ENCODE measurements at places on chromosomes 5 and 9.

GRCh38 chr5:181151146-181151545 lies 3.8 kb downstream of the OR2V2 start:
- no peak for DNase-seq

DNA sequence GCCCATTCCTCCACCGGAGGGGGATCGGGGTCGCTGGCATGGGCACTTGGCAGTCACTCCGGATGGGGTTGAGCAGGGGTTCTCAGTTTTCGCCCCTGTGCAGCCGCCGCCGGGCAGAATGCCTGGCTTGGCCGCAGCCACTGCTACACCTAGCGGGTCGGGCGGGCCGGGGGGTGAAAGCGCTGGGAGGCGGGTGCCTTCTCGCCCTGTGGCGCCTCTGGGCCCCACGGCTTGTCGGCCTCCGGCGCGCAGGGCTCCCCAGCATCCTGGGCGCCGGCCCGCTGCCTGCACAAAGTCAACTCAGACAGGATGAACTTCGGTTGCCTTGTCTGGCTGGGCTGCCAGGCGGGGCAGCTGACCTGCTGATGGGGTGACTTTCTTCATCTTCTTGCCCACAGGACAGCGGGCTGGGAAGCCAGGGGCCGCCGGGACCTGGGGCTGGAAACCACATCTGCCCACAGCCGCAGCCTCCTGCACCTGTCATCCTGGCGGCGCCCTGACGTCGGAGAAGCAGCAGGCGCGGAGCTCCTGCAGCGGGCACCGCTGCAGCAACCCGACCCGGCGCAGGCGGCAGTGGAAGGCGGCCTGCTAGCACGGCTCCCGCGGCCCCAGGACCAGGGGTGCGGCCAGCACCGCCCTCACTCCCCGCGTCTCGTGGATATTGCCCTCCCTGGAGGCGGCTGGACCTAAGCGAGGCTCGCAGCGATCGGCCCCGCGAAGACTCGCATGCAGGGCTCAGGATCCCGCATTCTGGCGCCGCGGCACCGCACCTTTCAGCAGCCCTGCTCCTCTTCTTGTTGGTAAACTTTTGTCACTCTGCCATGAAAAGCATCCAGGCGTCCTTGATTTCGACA lies 1.3 kb upstream of the ANKRD18A start:
- no peak for DNase-seq

DNA sequence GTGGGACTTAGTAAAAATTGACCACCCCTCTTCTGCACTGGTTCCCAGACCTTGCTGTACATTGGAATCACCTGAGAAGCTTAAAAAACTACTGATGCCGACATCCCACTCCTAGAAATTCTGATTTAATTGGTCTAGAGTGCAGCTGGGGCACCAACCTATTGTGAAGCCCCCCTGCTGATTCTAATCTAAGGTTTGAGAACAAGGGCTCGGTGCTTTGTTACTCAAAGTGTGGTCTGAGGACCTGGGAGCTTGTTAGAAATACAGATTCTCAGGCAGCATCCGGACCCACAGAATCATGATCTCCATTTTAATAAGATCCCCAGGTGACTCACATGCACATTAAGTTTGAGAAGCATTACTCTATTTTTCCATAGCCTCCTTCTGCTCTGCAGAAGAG lies 57.8 kb upstream of the LPAR1 start:
- DNase-seq: no peak

- DNase-seq: no peak
These were observed 900 bp upstream of the HAVCR2 start for GRCh38 chr5:157109744-157110143.

GRCh38 chr5:74257060-74257527 lies 383.4 kb downstream of the ENC1 start:
- DNase-seq: no peak

DNA sequence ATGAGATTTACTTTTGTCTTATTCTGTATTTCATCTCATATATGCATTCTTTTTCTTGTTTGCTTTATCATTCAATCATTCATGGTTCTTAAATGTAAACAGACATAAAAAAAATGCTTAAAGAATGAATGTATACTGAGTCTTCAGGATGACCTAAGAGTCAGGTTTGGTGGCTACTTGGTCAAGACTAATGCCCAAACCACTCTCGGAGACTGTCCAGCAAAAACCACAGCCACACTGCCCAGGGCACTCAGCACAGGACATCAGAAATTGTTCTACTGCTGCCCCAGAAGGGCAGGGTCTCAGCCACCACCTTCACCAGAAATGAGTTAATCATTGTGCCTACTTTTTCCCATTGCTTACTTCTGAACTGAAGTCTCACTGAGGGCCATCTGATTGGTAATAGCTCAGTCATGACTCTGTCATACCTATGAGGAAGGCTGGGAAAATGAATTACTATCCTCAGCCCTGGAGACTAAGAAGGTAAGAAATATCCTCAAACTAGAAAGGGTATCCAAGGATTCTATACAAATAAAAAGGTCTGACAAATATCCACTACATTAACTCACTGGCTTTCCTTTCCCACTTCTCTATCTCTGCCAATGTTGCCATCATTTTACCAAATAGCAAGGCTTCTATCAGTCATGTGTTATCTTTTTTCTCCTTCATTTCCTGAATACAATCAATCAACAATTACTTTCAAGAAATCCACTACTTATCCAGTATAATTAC lies 236.1 kb downstream of the CETN3 start:
- no peak for DNase-seq

DNA sequence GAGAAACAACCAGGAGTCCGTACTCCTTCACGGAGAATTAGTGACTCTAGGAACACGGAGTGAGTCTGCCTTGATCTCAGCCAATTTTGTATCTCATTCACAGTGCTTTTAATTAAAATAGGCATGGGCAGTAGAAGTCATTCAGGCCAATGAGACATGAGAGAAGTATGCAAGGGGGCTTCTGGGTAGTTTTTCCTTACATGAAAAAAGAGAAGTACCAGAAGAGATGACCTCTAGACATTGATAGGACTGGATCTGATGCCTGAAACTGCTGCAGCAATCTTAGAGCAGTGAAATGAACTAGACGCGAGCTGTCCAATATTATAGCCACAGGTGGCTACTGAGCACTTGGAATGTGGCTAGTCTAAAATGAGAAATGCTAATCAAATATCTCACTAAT lies 187.7 kb upstream of the TLE4 start:
- no peak for DNase-seq

GRCh38 chr5:180401229-180401907 lies 48.2 kb upstream of the GFPT2 start:
- no peak for DNase-seq

DNA sequence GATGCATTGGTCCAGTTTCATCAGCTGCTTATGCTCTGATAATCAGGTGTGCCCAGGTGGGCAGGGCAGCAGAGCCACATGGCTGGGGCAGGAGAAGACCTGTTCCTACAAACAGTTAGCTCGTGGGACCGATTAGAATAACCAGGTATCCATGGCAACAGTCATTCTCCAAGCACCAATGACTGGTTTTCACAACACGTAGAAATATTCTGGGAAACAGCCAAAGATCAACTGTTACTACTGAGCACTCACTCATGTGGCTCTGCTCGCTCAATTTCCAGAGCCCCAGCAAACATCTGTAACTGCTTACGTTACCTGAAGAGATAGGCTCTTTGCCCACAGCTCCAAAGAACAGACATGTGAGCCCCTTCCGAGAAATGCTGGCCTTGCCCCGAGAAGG lies 302.0 kb downstream of the AGTPBP1 start:
- no peak for DNase-seq

GRCh38 chr5:122701640-122702523 lies 73.0 kb upstream of the SNX2 start:
- no peak for DNase-seq

DNA sequence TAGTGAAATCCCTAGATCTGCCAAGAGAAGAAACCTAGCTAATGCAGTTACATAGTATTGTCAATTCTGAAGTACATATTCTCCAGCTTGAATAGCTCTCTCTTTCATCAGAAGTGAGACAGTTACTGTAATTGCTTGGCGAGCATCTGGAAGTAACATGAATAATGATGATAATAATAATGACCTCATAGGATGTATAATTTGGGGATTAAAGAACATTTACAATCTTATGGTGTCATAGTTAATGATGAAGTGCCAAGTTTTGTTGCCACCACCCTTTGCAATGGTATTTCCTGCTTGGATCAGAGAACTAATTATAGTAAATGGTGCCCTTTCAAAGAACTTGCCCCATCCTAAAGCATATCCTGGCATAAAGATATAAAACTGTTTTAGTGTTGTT lies 201.4 kb downstream of the ADAMTSL1 start:
- DNase-seq: no peak

DNA sequence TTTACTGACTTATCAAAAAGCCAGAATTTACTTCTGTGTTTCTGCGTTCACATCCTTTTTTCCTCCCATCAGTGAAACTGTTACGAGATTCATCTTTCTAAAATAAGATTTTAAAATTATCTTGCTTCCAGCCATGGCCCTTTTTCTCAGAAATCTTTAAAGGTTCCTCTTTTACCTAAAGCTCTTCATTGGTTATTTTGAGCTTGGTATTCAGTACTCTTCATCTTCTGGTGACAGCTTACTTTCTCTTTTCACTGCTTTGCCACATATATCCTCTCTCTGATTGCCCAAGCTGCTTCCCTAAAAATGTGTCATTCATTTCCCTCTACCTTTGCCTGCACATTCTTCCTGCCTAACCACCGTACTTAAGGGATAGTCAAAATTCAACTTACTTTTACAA lies 32.3 kb downstream of the TGFBR1 start:
- no peak for DNase-seq

DNA sequence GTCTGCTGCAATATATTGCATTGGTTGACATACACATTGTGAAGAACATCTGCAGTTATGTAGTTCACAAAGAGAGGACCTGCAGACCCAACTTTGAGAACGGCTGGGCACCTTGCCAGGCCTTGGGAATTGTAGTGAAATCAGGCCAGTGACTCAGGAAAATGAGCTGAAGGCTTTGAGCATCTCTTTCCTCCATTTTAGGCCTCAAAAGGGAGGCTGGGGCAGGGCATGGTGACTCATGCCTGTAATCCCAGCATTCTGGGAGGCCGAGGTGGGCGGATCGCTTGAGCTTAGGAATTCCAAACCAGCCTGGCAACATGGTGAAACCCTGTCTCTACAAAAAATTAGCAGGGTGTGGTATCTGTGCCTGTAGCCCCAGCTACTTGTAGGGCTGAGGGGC lies 1.4 kb upstream of the IPPK start:
- peak; percentile 63 for DNase-seq

- DNase-seq: peak; percentile 53
These were observed 271.1 kb upstream of the MVB12B start for GRCh38 chr9:126055381-126055985.

DNA sequence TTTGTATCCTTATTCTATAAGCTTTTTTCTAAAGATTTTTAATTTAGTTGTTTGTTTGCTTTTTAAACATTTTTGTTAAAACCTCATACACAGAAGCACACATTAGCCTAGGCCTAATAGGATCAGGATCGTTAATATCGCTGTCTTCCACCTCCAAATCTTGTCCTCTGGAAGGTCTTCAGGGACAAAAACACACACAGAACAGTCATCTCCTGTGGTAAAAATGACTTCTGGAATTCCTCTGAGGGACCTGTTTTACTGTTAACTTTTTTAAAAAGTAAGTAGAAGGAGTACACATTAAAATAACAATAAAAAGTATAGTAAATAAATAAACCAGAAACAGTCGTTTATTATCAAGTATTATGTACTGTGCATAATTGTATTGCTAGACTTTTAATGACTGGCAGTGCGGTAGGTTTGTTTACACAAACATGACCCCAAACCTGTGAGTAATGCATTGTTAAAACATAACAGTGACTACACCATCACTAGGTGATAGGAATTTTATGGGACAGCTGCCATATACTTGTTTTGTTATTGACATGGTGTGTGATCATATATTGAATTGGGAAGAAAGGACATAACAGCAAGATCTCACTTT lies 109.6 kb downstream of the ZCCHC7 start:
- DNase-seq: no peak

- no peak for DNase-seq
These were observed 86.8 kb downstream of the KCNT1 start for GRCh38 chr9:135788576-135789300.

DNA sequence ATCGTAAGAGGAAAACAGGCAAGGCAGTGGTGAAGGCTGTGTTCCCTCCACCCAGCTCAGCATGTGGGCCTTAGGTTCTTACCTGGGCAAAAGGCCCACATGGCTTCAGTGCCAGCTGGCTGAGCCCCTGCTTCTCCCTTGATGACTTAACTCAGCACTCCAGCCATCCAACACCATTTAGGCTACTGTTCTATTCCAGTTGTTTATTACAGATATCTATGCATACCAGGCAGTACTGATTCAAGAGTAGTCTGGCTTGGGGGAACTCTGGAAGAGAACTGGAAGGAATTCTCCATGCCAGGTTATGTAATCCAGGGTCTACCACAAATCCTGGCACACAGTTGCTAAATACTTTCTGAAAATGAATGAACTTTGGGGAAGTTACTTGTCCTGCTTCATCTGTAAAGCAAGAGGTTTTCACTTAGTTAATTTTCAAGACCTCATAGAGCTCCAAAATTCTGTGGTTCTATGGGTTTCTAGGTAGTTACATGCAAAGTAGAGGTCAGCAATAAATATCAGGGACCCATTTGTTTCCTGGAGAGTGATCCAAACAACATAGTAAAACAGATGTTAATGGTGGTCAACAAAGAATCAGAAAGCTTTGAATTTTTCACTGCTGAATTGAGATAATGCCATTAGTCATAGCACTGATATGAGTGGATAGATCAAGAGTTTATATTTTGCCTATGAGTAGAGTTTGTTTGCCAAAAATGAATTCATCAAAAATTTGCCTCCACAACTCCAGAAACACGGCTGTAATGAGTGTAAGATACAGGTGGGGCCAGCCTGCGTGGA lies 88.2 kb upstream of the OSMR start:
- DNase-seq: no peak

DNA sequence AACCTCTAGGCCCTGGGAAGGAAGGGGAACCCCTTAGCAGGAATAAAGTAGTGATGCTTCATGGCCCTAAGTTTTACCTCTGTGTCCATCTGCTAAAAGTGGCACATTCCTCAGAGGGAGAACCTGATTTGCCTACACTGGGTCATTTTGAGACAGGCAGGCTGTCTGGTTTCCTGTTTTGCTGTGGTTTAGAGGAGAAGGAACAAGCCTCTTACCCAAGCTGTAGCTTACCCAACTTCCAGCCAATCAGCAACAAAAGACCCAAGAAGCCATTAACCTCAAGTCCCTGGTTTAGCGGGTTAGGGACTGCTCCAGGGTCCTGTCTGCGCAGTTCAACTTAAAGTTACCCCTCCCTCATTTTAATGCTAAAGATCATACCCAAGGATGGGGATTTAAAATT lies 411.0 kb downstream of the MAT2B start:
- DNase-seq: no peak

GRCh38 chr5:53069626-53070025 lies 39.9 kb downstream of the MOCS2 start:
- no peak for DNase-seq

GRCh38 chr5:60512117-60512516 lies 187.8 kb downstream of the DEPDC1B start:
- DNase-seq: no peak

DNA sequence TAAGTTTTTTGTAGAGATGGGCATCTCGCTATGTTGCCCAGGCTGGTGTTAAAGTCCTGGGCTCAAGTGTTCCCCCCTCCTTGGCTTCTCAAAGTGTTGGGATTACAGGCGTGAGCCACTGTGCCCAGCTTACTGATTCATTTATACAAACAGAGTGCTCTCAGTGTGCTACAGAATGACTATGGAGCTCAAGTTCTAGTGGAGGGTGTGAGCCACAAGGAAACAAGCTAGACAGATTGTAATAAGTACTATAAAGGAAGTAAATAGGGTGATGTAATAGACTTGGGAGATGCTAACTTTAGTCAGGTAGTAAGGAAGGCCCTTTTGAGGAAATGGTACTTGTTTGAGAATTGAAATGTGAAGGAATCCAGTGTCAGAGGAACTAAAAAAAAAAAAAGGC lies 1.7 kb upstream of the TMEM267 start:
- no peak for DNase-seq
